Midbrain (tissue), 1 donor: ENCODE measurements at places on chromosomes 7 and 10.

- DNase-seq: no peak
Measured at GRCh38 chr10:81963606-81964005, 88.6 kb downstream of the NRG3 start.

- peak; percentile 79 for DNase-seq
Measured at GRCh38 chr10:74589226-74589673, 237.2 kb upstream of the KAT6B start.

DNA sequence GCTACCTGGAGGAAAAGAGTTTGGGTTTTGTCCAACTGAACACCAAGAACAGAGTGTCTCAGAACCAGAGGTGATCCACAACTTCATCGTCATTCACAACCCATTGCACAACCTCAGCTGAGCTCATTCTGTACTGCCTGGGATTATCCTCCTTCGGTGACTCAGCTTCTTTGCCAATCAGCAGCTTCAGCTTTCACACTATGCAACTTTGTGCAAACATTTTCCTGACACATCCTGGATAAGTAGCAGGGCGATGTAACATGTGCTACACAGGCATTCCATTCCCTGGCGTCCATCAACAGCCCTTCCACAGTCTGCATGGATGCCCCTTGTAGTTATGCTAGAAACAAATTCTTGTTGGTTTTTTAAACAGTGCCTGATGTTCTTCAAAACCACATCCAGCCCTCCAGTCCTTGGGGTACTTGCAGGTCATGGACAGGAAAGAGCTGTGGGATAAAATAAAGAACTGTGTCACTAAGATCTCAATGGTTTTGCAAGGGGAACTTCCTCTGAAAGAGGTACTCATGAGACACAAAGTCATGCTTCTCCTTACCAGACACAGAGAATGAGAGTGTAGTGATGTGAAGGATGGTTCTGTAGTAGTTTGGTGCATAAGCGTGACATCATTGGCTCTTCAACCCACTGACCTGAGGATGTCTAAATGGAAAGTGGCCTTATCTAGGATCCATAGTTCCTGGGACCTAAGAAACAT lies 478.5 kb downstream of the KIF20B start:
- no peak for DNase-seq

GRCh38 chr7:1645476-1645875 lies 24.6 kb upstream of the ELFN1 start:
- no peak for DNase-seq

DNA sequence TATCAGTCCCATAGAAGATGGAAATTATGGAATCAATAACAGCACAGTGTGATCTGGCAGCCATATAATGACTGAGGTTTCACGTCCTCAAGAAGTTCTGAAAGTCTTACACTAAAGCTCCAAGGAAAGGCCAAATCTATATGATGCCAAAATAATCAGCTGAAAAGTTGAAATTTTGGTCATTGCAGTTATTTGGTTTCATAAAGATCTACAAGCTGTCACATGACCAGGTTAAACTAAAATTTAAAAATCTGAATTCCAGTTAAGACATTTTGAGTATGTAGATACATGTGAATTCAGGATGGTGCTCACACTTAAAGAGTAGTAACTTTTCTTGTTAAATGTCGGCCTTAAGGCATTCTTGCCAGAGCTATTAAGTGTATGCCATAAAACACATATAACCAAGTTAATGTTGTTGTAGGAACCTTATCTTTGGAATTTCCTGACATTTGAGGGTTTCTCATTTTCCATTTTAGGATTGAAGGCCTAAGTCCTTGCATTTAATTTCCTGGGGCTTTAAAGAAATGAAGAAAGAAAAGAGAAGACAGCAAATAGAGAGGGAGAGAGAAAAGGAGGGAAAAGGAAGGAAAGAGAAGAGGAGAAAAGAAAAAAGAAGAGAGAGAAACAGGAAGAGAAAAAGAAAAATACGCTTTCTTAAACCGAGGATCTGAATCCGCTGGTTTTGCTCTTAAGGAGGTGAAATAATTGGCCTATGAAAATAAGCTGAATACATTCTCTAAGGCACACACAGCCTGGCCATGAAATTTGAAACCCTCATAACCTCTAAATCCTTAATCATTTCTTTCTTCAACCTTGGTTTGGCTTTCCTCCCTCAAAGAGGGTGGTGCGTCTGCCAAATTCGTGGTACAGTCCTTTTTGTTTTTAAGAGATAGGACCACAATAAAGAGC lies 43.8 kb downstream of the DENND2A start:
- DNase-seq: no peak

- DNase-seq: no peak
Measured at GRCh38 chr7:151808400-151809145, 68.3 kb downstream of the PRKAG2 start.

DNA sequence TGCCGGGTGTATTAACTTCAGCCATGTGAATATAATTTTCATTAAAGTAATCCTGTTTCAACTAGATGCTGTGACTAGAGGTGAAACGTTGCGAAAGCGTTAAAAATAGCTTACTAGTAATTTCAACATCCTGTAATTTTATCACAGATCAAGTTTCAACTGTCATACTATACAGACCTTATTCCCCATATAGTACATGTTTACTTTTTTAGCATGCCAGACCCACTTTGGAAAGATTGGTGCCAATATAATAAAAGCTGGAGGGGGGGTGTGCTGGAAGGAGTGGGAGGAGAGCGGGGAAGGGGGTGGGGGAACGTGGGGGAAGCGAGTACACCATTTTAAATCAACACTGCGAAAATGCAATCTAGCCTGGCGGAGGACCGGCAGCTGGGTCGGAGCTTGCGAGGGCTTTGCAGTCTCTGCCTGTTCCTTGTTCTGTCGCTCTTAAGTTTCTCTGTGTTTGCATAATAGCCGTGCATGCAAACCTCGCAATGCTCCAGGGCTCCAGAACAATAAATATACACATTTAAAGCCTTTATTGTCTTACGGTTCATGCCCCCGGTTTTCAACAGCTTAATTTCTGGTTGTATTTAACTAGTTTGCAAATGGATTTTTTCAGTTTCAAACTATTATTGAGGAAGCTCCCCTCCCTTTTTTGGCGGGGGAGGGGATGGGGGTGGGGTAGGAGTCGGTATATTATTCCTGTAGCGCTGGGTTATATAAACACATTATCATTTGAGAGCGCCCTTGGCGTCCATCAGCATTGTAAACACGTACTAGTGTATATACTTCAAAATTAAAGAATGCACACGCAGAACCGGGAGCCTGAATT lies 1.3 kb upstream of the ARID5B start:
- peak; percentile 46 for DNase-seq

- peak; percentile 35 for DNase-seq
Measured at GRCh38 chr10:78335691-78336401, 302.2 kb downstream of the RPS24 start.

DNA sequence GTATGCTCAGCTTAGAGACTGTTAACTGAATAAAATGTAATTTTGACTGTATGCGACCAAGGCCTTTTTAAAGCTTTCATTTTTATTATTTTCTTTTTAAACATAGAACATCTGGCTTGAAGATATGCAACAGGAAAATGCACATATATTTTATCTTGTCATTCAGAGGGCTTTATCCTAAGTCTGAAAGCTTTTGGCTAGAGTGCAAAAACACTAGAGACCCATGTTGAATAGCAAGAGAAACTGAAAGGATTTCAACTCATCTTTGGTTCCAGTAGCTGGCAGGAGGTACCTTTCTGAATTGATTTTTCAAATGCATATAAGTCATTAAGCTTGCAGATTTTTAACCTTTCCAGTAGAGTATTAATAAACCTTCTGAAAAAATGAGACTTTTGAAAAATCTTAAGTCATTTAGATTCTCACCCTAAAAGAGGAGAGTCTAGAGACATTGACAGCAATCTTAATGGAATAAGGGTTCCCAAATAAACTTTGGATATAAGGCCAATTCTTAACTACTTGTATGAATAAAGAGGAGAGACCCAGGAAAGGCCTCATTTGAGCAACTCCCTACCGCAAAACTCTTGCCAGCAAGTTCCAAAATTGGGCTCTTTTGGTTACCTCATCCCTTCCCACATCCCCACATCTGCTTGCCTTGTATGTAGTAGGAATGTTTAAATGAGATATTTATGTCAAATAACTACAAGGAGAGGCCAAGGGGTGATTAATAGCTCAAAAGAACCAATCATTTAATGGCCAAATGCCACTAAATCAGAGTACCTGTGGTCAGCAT lies 454.4 kb downstream of the HTR7 start:
- no peak for DNase-seq

DNA sequence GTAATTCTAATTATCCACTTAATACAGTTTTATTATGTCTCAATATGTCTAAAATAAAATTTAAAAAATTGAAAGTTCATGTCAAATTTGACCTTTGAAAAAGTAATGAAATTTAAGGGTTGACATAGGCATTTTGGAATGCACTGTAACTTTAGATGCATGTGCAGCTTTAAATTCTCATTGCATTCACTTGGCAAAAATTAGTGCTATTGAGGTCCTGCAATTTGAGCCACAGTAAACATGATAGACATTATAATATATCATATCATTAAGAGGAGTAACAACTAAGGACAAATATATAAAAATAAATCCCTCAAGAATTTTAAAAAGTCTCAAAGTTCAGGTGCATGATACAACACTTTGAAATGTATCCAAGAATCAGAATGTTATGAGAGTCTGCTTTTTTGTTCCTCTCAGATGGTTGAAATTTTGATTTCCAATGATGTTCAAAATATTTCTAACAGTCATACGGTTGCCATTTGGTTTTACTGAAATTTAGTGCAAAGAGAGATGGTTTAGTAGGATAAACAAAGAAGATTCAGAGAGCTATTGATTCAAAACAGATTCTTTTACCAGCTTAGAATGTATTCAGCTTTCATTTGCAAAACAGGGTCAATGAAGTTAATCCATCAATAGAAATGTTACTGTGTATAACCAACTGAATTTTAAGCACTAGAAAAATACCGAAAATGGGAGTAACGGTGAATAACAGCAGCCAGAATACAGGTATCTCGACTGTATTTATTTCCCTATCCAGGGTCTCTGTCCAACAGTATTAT lies 71.8 kb downstream of the SEMA3A start:
- DNase-seq: no peak

DNA sequence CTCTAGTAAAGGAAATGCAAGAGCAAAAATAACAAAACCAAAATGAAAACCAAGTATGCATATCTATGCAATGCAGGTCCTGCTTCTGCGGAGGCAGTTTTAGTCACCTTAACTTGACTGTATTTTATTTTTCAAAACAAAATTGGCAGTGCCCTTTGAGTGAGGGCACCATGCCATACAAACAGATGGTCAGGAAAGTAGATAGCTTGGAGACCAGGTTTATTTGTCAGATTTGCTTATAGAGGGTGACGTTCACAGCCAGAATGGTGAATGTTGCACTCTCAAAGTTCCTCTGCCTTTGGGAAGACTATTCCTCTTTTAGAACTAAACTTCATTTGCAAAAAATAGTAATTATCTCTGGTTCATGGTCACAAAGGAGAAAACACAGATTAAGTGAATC lies 801.9 kb downstream of the ANKRD7 start:
- no peak for DNase-seq
